Amygdala (tissue), 56 donors: ENCODE measurements at places on chromosomes 4 and X.

DNA sequence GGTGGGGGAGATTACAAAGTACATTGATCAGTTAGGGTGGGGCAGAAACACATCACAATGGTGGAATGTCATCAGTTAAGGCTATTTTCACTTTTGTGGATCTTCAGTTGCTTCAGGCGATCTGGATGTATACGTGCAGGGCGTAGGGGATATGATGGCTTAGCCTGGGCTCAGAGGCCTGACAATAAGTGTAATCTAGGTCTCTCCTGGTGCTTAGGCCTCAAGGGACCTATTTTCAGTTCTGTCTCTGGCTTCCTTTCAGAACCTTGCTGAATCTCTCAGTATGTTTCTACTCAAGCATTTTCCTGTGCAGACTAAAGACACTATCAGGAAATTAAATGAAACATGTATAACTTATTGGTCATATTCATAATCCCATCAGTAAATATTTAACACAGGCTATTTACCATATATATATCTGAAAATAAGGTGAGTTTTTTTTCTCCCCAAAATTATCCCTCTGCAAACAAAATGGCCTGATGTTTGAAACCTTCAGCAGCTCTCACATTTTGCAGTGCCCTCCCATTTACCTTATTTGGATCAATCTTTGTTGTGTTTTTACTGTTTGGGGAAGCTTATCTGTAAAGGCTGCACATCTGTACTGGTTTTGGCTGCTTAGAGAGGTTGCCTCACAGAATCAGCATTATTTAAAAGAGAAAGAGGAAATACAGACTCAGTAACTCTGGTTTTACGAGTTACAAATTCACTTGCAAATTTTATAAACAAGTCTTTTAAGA is 2.3 kb upstream of the ZCCHC4 start:
- DNase-seq = no peak

DNA sequence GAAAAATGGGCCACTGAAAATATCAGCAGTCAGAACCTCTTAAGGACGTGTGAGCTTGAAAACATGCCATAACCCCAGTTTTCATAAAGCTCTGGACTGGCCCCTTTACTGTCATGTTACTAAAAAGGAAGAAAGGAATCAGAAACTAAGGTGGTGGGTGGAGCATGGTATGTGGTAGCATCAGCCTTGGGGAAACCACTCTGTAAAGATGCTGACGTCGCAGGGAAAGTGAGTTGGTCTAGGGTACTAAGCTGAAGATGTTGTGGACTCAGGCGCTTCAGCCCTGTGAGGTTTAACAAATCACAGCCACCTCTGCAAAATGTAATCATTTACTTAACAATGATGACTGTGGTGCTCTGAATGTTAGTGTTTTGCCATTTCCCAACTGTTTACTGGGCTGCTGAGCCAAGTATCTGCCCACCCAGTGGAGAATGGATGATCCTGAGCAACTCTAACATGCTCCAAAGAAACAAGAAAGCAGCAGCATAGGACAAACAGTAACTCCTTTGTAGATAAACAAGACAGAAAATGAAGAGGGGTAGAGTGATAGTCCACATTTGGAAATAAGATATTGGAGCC is 33.4 kb downstream of the C4orf54 start:
- DNase-seq = no peak

GRCh38 chrX:153635788-153636668 is 11.0 kb upstream of the DUSP9 start:
- DNase-seq = no peak

DNA sequence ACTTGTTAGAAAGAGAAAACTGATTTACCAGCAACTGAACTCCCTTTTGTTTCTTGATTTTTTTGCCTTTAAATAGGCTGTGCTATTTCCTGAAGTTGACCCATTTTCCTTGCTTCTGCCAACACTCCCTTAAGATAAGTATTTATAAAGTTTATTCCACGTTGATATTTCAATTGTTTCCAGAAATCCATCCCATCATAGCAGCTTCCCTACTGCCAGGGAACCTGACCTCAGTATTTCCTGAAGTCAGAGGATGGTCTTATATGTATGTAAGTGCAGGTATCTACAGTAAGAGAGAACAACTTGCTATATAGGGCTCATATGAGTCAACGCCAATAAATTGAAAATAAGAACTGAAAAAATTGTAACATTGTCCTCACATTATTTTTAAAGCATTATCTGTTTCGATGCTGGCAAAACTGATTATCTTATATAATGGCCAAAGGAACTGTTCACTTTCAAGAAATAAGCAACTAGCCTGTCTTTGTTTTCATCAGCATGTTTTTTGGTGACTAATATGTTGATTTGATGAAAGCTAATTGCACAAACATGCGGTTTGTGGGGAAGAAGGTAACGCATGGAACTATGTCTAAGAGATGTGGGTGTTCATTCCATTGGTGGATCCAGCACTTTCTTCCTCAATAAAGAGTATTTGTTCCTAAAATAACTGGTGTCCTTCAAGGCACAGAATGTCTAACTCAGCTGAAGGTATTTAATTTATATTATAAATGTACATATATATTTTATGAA is 4.7 kb downstream of the LIMCH1 start:
- DNase-seq = no peak

DNA sequence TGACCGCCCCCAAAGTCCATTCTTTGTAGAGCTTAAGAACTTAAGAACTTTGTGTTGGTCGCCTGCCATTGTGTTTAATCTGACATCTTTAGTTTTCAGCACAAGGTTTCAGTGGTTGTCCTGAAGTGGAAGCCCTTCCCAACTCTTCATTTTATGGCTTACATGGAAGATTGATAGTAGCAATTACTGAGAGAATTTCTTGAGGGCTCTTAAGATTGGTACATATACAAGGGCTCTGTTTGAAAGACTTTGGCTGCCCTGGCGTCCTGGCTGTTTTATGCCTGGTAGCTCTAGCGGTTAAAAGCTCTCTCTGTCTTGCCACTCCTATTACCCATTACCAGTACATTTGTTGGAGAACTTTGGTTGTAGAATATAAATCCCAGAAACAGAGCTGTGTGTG is 75.0 kb downstream of the KDM6A start:
- no peak for DNase-seq
